ENCODE measurements at places on chromosomes 3 and 15.
A peak's percentile ranks its signal among the peaks of the same experiment; 100 is the strongest.

DNA sequence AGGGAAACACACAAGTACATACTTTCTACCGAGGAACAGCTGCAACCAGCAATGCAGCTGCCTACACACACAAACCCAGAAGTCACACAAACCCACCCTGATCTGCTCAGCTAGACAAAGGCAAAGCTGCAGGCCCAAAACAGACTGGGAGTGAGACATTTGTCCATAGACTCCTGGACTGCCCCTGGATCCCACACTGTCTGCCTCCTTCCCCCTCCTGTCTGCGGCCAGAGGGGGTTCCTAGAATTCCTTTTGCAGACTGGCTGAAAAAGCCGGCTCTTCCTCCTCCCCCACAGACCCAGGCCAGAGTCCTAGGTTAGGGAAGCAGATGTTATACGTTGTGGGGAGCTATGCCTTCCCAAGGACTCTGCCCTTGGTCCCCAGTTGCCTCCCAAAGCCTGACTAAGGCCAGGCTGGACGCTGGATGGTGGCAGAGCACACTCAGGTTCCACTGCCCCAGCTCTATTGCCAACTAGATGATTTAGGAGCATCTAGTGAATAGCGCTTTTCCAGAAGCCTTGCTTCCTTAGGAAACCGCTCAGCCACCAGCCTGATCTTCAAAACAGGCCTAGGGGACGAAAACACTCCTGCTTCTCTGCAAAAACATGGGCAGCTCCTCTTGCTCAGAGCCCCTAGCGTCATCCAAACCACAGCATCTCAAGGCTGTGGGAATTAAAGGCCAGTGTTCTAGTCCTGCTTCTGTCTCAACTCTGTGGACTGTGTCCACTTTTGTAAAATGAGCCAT lies 37.4 kb upstream of the CILP start:
- no peak for DNase-seq

DNA sequence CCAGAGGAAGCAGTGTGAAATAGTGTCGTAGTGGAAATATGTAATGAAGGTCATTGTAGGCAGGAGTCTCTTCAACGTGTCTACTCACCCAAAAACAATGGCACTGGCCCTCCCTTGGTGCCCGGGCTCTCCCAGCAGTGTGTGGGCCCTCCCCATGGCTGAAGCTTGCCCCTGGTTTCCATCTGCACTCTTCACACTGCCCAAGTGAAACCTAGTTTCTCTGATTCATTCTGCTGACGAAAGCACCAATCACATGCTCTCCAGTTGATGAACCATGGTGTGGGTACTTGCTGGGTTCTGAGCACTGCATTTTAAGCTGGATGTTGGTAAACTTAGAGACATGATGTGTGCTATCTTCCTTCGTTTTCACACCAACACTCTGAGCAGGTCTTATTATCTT lies 61.0 kb upstream of the AGBL1 start:
- DNase-seq, result no peak

DNA sequence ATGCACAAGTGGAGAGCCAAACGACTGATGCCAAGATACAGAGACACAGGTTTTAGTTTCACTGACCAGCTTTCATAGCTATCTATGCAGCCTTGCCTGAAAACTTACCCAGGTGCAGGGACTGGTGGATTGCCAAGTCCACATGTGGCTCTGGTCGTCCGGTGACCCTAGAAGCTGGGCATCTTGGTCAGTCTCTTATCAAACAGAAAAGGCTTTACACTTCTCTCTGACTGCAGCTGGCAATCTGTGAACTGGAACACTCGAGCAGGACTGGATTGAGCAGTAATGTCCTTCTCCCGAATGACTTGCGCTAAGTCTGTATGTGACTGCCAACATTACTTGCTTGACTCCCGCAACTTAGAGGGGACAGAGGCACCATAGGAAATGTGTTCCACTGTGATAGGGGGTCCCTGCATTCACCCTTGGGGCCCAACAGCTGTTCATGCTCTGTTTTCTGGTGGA lies 63.0 kb upstream of the SIAH2 start:
- no peak for DNase-seq

- DNase-seq, result no peak
Observed at GRCh38 chr15:90836296-90836871, 32.0 kb upstream of the FURIN start.

DNA sequence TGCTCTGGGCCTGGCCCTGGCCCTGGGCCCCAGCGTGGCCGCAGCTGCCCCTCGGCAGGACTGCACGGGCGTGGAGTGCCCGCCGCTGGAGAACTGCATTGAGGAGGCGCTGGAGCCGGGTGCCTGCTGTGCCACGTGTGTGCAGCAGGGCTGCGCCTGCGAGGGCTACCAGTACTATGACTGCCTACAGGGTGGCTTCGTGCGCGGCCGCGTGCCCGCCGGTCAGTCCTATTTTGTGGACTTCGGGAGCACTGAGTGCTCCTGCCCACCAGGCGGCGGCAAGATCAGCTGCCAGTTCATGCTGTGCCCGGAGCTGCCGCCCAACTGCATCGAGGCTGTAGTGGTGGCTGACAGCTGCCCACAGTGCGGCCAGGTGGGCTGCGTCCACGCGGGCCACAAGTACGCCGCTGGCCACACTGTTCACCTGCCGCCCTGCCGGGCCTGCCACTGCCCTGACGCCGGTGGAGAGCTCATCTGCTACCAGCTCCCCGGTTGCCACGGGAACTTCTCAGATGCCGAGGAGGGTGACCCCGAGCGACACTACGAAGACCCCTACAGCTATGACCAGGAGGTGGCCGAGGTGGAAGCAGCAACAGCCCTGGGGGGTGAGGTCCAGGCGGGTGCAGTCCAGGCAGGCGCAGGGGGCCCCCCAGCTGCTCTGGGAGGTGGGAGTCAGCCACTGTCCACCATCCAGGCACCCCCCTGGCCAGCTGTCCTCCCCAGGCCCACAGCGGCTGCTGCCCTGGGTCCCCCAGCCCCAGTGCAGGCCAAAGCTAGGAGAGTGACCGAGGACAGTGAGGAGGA lies 21.7 kb downstream of the FBLN2 start:
- DNase-seq, result no peak

DNA sequence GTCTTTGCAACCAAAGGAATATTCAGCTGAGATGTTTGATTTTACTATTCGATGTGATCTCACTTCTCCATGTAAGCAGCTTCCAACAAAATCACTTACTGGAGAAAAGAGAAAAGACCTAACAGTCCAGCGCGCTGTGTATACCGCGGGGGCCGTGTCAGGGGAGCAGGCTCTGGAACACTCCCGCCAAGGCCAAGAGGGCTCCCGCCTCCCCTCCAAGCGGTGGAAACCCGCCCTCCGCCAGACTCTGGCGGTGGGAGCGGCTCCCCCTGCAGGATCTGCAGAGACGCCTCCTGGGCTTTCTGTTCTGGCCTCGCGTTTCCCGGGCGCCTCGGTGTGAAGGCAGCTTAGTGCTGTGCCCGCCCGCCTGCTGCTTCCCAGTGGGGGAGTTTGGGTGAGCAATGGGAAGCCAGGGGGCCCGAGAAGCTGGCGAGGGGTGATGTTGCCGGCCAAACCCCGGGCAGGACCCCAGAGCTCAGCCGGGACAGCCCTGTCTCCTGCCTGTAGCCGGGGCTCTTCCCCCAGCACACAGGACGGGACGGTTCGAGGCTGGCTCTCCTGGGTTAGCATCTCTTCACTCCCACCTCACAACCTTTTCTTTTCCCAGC lies 36.3 kb downstream of the CHST14 start:
- no peak for DNase-seq

DNA sequence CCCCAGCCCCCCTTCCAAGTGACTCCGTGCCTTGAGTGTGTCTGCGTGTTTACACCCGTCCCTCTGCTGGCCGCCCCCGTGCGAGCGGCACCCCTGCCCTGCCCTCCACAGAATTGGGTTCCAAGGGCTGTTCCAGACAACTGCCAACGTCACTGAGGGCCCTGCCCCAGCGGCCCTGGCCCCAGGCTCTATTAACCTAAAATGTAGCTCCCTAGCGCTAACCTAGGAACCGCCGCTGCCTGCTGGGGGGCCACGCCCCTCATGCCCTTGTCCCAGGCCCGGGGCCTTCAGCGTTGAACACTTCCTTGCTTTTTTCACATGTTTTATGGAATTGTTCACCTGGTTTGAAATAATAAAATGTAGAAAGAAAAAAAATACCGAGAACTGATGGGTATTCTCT lies 10.0 kb upstream of the SEMA3B start:
- DNase-seq, result no peak

DNA sequence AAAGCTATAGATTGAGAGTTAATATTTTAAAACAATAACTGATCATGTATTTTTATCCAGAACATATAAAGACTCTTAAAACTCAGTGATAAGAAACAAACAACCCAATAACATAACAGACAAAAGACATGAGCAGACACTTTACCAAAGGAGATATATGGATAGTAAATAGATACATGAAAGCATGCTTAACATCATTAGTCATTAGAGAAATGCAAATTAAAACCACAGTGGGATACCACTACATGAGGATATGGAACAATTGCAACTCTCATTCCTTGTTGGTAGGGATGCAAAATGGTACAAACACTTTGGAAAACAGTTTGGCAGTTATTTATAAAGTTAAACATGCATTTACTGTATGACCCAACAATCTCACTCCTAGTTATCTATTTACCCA lies 95.0 kb downstream of the IQCH start:
- DNase-seq, result no peak

GRCh38 chr3:77147836-77148578 lies 108.1 kb downstream of the ROBO2 start:
- no peak for DNase-seq

GRCh38 chr3:78761126-78761525 lies 1006.7 kb downstream of the ROBO1 start:
- no peak for DNase-seq

GRCh38 chr3:168705412-168705811 lies 609.7 kb upstream of the GOLIM4 start:
- DNase-seq, result no peak

- no peak for DNase-seq
Observed at GRCh38 chr15:82021992-82022391, 23.8 kb downstream of the MEX3B start.

- no peak for DNase-seq
Observed at GRCh38 chr3:188264226-188265207, 110.6 kb downstream of the LPP start.

DNA sequence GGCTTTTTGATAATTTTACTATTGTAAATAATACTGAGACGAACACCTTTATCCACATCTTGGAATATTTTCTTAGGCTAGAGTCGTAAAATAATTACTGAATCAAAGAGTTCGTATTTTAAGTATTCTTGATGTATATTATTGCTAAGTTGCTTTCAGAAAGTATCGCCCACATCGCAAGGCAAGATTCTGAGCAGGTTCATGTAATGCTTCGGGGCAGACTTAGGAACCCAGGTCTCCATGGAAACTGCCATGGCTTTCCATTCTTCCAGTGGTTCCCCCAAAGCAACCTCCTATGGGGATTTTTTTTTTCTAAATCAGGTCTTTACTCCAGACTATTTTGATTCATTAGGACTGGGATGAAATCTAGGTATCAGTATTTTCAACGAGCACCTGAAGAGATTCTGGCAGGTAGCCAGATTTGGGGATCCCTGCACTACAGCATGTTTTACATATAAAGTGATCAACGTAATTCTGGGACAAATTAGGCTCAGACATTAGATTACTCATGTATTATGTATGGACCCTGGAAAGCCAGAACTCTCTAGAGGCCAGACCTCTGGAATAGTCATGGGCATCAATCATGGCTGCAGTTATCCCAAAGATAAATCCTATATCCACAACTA lies 86.5 kb downstream of the B3GNT5 start:
- no peak for DNase-seq

- no peak for DNase-seq
Observed at GRCh38 chr3:81955878-81956277, 194.4 kb upstream of the GBE1 start.

- no peak for DNase-seq
Observed at GRCh38 chr3:23808525-23808924, 2.8 kb downstream of the UBE2E1 start.

DNA sequence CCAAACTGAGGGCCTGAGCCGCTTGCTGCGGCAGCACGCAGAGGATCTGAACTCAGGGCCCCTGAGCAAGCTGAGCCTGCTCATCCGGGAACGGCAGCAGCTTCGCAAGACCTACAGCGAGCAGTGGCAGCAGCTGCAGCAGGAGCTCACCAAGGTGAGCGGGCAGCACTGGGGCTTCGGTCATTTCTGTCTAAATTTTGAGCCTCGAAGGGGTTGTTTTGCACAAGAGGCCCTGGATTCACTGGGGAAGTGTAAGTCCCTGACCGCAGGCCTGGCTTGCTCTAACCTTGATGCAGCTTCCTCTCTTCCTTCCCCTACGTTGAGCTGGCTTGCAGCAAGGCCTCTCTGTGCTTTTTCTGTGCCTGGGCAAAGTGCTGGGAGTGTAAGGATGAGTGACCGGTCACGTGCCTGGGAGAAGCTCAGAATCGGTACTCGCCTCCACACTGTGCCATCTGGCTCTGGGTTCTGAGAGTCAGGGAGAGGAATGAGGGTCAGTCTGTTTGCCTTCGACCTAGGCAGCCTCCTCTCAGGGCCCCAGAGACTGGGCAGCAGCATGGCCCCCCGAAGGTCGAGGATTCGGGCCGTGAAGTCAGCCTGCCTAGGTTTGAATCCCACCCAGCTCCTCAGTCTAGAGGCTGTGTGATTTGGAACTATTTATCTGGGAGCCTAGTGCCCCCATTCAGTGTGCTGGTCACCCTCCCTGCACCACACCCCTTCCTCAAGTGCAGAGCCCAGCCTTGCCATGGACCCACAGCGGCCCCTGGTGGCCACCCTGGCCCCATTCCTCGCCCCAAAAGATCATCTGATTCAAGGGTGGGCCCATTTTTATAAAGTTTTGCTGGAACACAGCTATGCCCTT lies 1.4 kb downstream of the FES start:
- no peak for DNase-seq

GRCh38 chr15:85672332-85673084 lies 122.2 kb downstream of the KLHL25 start:
- no peak for DNase-seq

DNA sequence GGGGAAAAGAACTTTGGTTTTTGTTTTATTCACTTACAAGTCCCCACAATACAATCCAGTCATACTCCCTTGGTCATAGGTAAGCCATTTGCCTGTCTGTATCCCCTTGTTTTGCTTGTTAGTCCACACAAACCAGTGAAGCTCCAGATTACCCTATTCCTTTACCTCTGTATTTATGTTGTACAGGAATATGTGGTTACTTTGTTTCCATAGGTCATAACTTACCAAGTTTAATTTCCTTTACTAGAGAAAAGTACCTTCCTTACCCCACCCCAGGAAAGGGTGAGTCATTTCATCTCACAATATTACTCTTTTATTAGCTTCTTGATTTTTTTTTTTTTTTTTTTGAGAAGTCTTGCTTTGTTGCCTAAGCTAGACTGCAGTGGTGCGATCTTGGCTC lies 113.4 kb upstream of the LRRFIP2 start:
- no peak for DNase-seq

- DNase-seq, result no peak
Observed at GRCh38 chr3:58392181-58392580, 41.5 kb downstream of the PDHB start.

- no peak for DNase-seq
Observed at GRCh38 chr3:105876780-105877327, 8.0 kb upstream of the CBLB start.

GRCh38 chr3:194486540-194487288 lies at the start of gene ATP13A3:
Gene ATP13A3 (minus strand): TSS chr3:194487002. CDS start chr3:194462190, 24,812 bp downstream.
- DNase-seq, result peak; percentile 51

GRCh38 chr3:127857333-127857732 lies 35.0 kb upstream of the MGLL start:
- no peak for DNase-seq

Data from retinal pigment epithelial cell (primary cell).